Neural progenitor cell (in vitro differentiated cells): ENCODE measurements at places on chromosomes 6 and 20. TPM values are rescaled to one million over a fixed set of nuclear protein-coding genes. Genes with fewer than 3 reads are reported as not detected.

DNA sequence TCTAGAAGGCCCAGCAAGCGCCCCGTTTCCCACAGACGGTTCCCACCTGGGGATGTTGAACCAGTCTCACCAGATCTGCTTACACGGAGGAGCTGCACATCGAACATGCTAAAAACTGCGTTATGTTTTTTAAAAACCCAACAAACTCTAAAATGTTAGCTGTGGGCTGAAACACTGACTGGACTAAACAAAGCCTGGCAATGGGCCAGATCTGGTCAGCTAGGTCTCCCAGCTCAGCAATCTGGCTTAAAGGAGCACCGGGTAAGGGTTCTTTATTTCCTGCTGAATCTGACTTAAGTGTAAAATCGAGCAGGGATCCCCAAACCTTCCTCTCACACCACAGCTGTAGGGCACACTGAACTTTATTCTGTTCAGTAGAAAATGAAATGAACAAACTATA is 156.9 kb downstream of the FOXC1 start:
- no peak for DNase-seq
- H3K27me3 ChIP-seq = no peaks in the 10 kb centered on the region
- no peak overlapping the region for H3K27ac ChIP-seq
- H3K36me3 ChIP-seq = no peaks in the 10 kb centered on the region
- no peak overlapping the region for H3K4me3 ChIP-seq

The NNAT gene
- total RNA-seq = 0.37 TPM in 1 of 2 replicates, not detected in the other

The ECT2L gene
- total RNA-seq = 0.06 TPM in 1 of 2 replicates, not detected in the other

GRCh38 chr20:60976913-60977312 is 275.1 kb upstream of the CDH4 start:
- H3K27ac ChIP-seq = no peak overlapping the region
- no peak overlapping the region for H3K4me3 ChIP-seq
- no peaks in the 10 kb centered on the region for H3K4me1 ChIP-seq
- H3K27me3 ChIP-seq = no peaks in the 10 kb centered on the region

DNA sequence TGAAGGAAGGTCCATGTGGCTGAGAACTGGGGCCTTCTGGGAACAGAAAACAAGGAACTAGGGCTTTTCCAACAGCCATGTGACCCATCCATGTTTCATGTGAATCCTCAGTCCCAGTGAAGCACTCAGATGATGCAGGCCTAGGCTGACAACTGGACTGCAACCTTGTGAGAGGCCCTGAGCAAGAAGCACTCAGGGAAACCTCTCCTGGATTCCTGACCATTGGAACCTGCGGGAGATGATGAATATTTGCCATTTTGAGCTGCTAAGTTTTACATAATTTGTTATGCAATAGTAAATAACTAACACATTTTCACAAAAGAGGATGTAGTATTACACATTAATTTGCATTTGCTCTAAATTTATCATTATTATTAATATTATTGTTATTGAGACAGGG is 38.4 kb upstream of the HLA-G start:
- H3K36me3 ChIP-seq = no peaks in the 10 kb centered on the region
- H3K4me1 ChIP-seq = no peaks in the 10 kb centered on the region
- no peak for DNase-seq
- H3K4me3 ChIP-seq = no peak overlapping the region
- peaks cover 44% of the 10 kb centered on the region for H3K27me3 ChIP-seq

- H3K27me3 ChIP-seq = no peaks in the 10 kb centered on the region
- no peak overlapping the region for H3K27ac ChIP-seq
- H3K36me3 ChIP-seq = no peaks in the 10 kb centered on the region
- DNase-seq = no peak
- H3K4me1 ChIP-seq = no peaks in the 10 kb centered on the region
These were observed 9.4 kb upstream of the COL9A1 start for GRCh38 chr6:70312165-70312745.

DNA sequence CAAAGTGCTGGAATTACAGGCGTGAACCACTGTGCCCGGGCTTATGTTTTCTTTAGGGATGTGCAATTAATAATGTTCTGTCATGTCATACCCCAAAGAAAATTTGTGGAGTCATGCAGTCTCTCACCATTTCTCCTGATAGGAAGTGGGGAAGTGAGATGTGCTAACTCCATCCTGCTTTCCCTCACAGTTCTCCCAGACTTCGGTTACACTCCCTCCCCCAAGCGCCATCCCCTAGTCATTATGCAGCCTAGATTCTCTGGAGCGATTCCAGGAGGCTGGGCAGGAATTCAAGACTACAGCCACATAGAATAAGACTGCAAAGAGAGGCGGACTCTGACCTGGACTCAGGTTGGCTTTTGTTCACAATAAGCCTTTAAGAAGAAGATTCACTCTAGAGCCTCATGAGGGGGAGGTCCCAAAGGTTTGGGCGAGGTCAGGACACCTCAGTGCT is 271.4 kb downstream of the ALDH8A1 start:
- no peaks in the 10 kb centered on the region for H3K27me3 ChIP-seq
- no peak overlapping the region for H3K27ac ChIP-seq
- no peak for DNase-seq
- no peak overlapping the region for H3K4me3 ChIP-seq
- no peaks in the 10 kb centered on the region for H3K36me3 ChIP-seq

The GSTA3 gene
- not detected in 2 replicates for total RNA-seq

DNA sequence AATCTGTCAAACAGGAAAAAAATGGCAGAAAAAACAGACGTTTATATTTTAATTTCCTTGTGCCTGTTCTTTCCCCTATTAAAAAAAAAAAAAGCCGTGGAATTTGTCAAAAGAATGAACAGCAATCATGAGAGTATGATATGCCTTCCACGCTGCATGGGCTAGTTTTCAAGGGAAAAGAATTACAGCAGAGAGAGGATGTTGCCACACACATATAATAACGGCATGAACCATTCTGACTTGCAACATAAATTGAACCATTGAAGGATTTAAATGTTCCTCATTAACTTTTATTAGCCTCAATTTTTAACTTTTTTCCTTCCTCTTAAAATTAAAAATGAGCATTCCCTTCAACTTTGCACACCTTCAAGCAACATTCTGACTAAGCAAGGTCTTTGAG is 301.8 kb downstream of the FOXC1 start:
- H3K36me3 ChIP-seq = no peaks in the 10 kb centered on the region
- no peak overlapping the region for H3K4me3 ChIP-seq
- H3K27ac ChIP-seq = no peak overlapping the region
- peaks cover 17% of the 10 kb centered on the region for H3K4me1 ChIP-seq

DNA sequence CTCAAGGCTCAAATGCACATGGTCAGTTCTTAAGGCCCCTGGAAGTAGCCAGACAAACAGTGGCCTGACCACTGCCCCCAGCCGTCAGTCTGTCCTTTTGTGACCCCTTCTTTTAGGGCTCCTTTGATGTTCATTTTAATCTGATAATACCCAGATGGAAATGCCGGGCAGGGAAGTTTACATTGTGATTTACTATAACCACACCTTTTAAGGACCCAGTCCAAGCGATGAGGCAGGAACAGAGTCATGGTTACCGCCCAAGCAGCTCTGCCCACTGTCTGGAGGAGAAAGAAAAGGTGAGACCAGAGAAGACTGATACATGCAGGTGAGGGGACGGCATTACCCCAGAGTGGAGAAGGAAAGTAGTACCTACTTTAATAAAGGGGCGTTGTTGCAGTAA is 110.6 kb downstream of the PLEKHG1 start:
- H3K4me3 ChIP-seq = no peak overlapping the region
- no peak overlapping the region for H3K27ac ChIP-seq
- no peaks in the 10 kb centered on the region for H3K27me3 ChIP-seq
- no peak for DNase-seq
- H3K4me1 ChIP-seq = peaks cover 34% of the 10 kb centered on the region

GRCh38 chr20:24378661-24379483 is 90.6 kb upstream of the SYNDIG1 start:
- no peaks in the 10 kb centered on the region for H3K4me1 ChIP-seq
- no peak overlapping the region for H3K4me3 ChIP-seq
- no peak for DNase-seq
- no peak overlapping the region for H3K27ac ChIP-seq
- H3K27me3 ChIP-seq = no peaks in the 10 kb centered on the region

DNA sequence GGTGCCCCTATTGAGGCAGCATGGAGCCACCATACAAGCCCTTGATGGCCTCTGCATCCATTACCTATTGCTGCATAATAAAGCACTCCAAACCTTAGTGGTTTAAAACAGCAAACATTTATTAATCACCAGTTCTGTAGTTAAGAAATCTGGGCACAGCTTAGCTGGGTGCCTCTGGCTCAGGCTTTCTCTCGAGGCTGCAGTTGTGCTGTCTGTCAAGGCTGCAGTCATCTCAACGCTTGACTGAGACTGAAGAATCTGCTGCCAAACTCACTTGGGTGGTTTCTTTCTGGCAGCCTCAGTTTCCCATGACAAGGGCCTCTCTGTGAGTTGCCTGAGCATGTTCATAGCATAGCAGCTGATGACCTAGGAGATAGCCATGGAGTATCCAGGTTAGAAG is 207.4 kb upstream of the LRFN2 start:
- no peak overlapping the region for H3K27ac ChIP-seq
- H3K27me3 ChIP-seq = no peaks in the 10 kb centered on the region
- peaks cover 4% of the 10 kb centered on the region for H3K4me1 ChIP-seq
- no peaks in the 10 kb centered on the region for H3K36me3 ChIP-seq

The GTF3C6 gene
- 47.0 and 105 TPM in 2 replicates for total RNA-seq
